Stimulated activated memory B cell treated with anti-CD40 and anti-IgM and Interleukin-4, amounts not matched to agents 10 μg/mL and 1 μg/mL and 100 μg/mL, for 72 hours (primary cell): ENCODE measurements at places on chromosomes 11 and 22.

GRCh38 chr11:45959851-45960250, 37.4 kb downstream of the LARGE2 start:
- ATAC-seq, result no peak

DNA sequence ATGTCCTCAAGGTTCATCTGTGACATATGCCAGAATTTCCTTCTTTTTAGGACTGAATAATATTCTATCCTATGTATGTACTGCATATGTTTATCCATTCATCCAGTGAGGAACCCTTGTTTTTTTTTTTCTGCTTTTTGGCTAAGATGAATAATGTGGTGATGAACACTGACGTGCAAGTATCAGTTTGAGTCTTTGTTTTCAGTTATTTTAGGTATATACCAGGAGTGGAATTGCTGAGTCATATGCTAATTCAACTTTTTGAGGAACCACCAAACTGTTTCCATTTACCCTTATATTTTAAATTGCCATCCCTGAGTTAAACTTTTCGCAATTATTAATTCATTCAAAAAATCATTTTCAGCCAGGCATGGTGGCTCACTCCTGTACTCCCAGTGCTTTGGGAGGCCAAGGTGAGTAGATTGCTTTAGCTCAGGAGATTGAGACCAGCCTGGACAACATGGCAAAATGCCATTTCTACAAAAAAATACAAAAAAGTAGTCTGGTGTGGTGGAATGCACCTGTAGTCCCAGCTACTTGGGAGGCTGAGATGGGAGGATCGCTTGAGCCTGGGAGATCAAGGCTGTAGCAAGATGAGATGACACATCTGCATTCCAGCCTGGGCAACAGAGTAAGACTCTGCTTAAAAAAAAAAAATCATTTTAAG, 64.2 kb downstream of the MICAL2 start:
- ATAC-seq, result peak; percentile 73

DNA sequence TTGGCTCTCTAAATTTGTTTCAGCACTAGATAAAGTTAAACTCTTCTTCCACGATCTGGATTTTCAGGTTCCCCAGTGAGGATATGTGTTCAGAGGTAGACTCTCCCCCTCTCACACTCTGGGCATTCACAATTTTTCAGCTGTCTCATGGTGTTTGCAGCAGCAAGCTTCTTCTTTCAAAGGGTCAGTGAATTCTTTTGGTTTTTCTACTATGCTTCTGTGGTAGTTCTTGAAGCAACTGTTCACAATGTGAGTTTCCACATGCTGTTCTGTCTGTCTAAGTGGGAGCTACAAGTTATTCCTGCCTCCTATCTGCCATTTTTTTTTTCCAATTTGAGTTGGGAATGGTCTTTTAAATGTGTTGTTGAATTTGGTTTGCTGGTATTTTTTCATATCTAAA, 25.4 kb downstream of the CNTF start:
- no peak for ATAC-seq

DNA sequence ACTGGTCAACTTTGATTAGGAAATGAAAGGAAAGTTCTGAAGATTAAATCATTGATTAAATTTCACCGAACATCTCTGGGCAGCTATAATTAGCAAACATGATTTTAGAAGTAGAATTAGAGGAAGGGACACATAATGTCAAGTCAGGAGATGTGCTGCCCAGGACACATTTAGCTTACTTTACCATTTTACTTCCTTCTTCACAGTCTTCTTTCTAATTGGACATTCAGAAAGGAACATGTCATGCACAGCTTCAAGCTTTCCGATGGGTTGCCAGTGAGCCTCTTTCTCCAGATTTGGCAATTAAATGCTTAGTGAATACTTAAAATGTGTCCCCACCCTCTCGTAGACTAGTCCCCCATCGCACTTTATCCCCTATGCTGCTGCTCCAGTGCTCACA, 234.7 kb downstream of the FAM76B start:
- ATAC-seq, result no peak

DNA sequence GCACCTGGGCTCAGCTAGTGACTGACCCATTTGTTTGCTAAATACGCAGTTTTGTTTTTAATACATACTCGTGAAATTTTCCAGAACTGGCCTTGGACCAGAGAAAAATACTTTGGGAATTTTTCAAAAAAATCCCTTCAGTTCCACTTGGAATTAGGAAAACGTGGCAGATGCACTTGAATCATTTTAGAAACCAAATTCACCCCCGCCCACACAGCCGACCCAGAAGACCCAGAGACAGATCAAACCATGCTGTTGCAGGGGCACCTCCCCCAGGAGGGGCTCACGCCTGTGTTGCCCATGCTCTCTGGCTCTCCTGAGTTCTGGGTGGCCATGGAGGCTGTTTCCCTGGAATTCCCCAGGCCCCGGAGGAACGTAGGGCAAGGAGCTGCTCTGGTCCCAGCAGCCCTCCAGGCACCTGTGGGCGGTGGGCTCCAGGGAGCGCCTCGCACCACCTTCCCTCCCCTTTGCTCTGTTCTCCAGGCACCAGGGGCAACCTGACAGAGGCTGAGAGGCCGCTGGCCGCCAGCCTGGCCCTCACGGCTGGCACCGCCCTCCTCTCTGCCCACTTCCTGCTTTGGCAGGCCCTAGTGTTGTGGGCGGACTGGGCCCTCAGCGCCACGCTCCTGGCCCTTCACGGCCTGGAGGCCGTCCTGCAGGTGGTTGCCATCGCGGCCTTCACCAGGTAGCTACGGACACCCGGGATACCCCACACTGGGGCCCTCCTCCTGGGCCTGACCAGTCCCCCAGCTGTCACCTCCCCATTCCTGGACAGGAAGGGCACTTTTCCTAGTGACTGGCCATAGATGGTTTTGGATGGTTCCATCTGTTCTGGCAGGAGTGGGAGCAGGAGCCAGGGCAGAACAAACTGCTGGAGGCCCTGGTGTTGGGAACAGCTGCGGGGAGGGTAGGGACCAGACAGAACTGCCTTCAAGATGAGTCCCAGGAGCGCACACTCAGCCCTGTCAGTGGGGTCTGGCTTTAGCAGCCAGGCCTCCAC, 3.3 kb upstream of the EPS8L2 start:
- ATAC-seq, result no peak

GRCh38 chr11:131884461-131885073, 514.2 kb downstream of the NTM start:
- no peak for ATAC-seq

DNA sequence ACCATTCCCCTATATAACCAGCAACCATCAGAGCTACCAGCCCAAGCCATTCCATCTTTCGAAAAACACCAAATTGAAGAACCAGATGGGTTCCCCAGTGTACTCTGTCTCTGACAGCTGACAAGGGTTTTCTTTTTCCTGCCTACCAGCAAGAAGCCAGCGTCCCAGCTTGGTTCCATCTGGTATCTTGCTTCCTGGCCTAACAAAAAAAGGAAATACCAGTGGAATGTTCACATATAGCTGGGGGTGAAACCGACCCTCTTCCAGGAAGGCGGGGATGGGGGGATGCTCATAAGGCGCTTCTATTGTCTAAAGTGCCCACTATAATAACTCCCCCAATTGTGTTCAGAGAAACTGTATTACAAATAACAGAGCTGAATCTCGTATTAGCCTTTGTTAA, 172.3 kb downstream of the LDLRAD3 start:
- no peak for ATAC-seq

GRCh38 chr11:102202972-102203371, 92.7 kb downstream of the YAP1 start:
- no peak for ATAC-seq

DNA sequence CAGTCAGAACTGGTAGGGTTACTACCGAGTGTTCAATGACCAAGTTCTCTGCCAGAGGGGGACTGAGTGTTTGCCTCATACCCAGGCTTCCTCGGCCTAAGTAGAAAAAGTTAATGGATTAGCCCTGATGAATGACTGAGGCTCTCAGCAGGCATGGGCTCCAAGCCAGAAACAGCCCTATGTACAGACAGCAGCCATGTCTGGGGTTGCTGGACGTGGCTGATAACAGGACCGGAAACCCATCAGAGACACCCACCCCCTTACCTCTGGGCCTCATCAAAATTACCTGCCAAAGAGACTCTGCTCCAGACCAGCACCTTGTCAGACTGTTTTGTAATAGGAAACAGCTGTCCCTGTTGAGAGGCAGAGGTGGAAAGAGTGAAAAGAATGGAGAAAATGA, 351.4 kb downstream of the ETS1 start:
- ATAC-seq, result no peak

- no peak for ATAC-seq
Observed at GRCh38 chr11:73235236-73235786, 17.2 kb downstream of the P2RY2 start.

DNA sequence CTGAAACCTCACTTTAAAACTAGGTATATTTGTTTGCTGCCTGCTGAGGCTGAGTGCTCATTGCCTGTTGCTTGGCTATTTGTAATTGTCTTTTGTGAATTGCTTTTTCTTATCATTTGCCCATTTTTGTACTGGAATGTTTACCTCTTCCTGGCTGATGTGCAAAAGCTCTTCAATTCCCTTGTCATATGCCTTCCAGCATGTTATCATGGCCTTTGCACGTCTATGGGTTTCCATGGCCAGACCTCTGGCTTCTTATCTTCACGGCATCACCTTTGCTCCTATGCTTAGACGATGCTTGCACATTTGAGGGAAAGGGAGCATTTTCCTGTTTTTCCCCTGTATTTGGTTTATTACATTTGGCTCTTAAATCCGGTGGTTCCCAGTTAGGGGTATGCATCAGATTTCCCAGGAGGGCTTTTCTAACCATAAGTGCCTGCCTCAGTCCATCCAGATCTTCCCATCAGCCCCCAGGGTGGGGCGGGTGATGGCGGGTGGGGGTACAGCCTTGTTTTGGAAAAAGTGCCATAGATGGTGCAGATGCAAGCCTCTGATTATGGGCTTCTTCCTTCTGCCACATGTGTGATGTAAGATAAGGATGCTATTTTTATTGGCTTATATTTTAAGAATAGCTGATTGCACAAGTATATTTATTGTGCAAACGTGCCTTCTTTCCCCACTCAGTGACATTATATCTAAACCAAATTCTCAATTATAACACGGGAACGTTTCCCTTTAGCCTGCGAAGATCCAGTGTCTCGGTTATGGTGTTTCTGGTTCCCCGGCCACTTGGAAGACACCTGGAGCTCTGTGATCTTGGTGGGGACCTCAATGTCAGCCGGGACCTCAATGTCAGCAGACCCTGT, 70.6 kb upstream of the SEPTIN5 start:
- no peak for ATAC-seq

DNA sequence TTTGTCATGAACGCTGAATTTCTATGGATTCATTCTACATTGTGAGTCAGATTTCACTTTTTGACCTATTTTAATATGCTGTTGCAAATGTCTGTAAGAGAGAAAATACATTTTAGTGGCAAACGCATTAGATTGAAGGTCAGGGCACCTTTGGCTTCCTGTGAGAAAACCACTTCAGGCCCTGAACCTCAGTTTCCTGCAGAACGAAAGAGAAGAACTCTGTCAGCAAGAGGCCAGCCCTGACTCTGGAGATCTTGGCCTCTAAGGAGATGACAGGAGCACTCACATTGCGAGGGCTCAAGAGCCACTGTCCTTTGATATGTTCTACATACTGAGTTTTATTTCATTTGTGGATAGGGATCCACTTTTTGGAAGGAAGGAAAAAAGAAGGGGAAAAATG, 83.6 kb downstream of the KCNJ1 start:
- ATAC-seq, result no peak

DNA sequence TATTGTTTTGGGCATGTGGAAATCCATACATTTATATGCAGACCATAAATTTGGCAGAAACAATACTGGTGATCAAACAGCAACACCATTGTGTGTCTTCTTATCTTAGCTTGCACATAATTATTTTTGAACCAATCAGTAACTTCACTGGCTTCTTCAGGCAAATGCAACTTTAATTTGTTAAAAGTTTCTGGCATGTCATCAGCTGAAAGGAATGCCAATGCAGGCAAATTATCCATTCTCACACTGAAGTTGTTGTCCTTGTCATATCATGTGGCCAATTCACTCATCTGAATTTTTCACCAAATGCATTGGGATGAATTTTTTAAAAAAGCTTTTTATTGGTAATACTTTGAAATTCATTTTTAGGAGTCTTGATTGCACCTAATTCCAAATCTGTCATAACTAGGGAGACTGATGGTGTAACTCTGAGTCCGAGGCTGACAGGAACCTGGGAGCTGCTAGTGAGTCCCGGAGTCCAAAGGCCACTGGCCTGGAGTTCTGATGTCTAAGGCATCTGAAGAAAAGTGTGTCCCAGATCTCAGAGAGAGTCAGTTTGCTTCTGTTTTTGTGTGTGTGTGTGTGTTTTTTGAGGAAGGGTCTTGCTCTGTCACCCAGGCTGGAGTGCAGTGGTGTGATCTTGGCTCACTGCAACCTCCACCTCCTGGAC, 17.4 kb upstream of the OR10V1 start:
- ATAC-seq, result no peak

DNA sequence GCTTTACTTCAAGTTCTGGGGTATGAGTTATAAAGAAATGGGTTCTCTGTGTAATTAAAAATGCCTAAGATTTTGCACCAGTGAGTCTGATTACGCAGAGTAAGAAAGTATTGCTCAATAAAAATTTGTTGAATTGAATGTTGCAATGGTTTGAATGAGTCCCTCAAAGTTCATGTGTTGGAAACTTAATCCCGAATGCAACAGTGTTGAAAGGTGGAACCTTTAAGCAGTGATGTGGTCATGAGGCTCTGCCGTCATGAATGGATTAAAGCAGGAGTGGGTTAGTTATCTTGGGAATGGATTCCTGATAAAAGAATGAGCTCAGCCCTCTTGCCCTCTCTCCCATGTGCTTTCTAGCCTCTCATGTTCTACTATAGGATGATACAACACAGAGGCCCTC, 52.6 kb upstream of the SESN3 start:
- no peak for ATAC-seq

- no peak for ATAC-seq
Observed at GRCh38 chr11:24046731-24047130, 450.1 kb upstream of the LUZP2 start.

- ATAC-seq, result no peak
Observed at GRCh38 chr11:119540370-119541125, 117.6 kb upstream of the THY1 start.

DNA sequence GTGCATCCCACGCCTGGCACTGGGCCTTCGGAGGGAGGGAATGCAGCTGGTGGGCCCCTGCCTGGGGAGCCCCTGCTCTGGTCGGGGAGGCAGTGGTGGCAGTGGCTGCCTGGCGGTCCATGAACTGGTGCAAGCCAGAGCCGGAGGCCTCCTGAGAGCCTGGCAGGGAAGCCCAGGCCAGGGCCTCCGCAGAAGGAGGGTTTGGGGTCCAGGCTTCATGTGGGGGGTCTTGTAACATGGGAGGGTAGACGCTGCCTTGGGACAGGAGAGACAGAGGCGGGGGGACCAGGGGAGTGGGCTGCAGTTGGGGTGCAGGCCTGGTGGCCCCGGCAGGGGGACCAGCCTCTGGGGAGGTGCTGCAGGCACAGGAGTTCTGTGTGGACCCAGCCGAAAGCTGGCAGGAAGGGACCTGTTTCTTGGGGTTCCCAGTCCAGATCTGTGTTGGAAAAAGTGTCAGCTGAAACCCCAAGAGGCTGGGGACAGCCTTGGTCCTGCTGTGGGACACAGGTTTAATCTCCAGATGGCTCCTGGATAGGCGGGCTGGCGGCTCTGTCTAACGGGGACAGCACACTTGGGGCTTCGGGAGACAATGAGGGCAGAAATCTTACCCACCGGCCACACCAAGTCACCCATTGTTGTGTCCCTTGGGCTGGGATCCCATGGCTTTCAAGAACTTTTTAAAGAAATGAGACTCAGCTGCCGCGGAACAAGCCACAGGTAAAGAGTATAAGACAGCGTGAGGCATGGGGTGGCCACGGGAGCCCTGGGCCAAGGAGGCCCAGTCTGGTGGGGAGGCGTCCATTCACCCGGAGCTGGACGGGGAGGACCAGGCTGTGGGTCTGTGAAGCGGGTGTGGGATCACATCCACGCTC, 73.5 kb downstream of the KCNQ1 start:
- no peak for ATAC-seq

GRCh38 chr11:4455419-4455818, 6.3 kb downstream of the OR52K2 start:
- ATAC-seq, result no peak
